ENCODE measurements at places on chromosomes 7 and 10. TPM values are rescaled to one million over a fixed set of nuclear protein-coding genes. Genes with fewer than 3 reads are reported as not detected.

DNA sequence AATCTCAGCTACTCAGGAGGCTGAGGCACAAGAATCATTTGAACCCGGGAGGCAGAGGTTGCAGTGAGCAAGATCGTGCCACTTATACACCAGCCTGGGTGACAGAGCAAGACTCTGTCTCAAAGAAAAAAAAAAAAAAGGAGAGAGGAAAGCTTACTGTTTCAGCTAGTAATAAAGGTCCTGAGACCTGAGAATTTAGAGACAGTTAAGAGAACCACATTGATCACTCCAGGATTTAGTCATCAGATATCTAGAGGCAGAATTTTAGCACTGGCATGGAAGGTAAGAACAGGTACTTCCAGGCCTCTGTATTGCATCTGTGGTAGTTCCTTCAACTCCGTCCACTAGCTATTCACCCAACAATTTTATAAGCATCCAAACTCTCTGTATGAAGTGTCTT, 7.8 kb downstream of the COG5 start:
- H3K27me3 ChIP-seq, result no peaks in the 10 kb centered on the region
- peaks cover 44% of the 10 kb centered on the region for H3K36me3 ChIP-seq
- H3K27ac ChIP-seq, result no peak overlapping the region
- no peaks in the 10 kb centered on the region for H3K4me1 ChIP-seq
- H3K4me3 ChIP-seq, result no peak overlapping the region

DNA sequence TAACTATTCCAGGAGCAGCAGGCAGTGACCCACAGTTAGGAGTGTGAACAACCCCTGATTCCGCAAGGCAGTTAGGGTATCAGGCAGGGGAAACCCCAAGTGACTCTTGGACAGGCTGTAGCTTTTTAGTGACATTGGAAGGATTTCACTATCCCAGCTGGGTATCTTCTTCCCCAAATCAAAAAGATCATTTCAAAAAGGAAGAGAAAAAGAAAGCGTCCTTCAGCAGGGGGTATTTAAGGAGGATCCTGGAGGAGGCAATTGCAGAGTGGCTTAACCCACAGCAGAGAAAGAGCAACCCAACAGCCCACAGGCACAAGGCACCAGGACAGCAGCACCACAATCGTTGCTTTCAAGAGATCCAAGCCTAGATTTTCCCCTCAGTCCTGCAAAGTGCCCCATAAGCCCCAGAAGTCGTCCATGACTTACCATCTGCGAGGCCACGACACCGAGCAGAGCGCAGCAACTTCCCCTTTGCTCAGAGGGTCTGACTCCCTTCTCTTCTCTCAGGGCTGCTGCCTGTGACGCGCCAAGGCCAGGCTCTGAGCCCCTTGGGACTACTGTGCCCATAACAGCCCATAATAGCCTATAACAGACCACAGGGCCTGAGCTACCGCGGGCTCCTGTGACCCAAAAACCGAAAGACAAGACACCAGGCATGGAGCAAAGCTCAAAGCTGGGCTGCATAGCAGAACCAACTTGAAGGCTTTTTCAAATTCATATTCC, 19.8 kb downstream of the PIK3AP1 start:
- DNase-seq, result no peak
- H3K4me1 ChIP-seq, result no peaks in the 10 kb centered on the region
- H3K36me3 ChIP-seq, result no peaks in the 10 kb centered on the region
- H3K4me3 ChIP-seq, result no peak overlapping the region
- no peak overlapping the region for H3K27ac ChIP-seq

DNA sequence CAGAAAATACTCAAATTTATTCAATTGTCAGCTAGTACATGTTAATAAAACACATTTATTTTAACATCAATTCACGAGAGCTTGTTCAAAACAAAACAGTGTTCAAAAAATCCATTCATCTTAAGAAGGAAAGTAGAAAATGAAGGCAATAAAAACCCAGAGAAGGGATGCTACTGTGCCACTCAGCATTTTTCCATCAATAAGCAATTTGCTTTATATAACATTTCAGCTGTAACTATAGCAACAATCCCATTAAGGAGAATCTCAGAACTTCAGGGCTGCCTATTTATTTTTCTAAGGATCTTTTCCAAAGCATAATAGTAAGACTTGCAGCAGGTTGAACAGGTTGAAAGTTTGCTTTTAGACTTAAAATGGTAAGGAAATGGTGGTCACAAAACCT, 190.5 kb downstream of the PCLO start:
- DNase-seq, result no peak
- H3K27ac ChIP-seq, result no peak overlapping the region
- H3K4me3 ChIP-seq, result no peak overlapping the region
- H3K4me1 ChIP-seq, result no peaks in the 10 kb centered on the region
- no peaks in the 10 kb centered on the region for H3K27me3 ChIP-seq

DNA sequence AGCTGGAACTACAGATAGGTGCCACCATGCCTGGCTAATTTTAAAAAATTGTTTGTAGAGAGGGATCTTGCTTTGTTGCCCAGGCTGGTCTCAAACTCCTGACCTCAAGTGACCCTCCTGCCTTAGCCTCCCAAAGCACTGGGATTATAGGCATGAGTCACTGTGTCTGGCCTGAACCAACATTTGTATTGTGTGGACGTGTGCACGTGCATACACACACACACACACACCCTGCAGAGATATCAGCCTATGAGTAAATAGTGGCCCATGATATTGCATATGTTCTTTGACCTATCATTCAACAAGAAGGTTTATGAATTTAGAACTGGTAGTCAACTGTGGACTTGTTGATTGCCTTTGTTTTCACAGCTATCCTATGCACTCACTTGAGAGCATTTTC, 161.6 kb downstream of the BAMBI start:
- H3K27ac ChIP-seq, result no peak overlapping the region
- no peaks in the 10 kb centered on the region for H3K27me3 ChIP-seq
- DNase-seq, result no peak
- no peak overlapping the region for H3K4me3 ChIP-seq

DNA sequence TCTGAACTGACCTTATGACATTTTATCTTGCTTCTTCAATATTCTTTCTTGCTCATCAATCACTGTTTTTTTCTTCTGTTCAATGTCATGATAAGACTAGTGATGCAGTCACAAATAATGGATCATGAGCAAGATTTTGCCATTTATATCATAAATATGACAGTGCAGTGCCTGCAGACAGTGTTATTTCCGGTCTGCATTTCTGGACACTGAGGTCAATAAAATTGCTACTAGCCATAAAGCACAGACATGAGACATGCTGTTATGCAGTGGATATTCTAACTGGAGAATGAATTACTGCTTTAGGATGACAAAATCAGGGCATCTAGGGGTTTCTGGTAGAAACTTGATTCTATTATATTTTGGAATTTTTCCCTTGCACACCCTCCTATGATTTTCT, 1509.7 kb upstream of the LRRTM3 start:
- peak overlapping the region; percentile 43 for H3K27ac ChIP-seq
- H3K4me3 ChIP-seq, result no peak overlapping the region
- no peaks in the 10 kb centered on the region for H3K36me3 ChIP-seq
- H3K27me3 ChIP-seq, result no peaks in the 10 kb centered on the region
- DNase-seq, result no peak
- no peaks in the 10 kb centered on the region for H3K4me1 ChIP-seq

- peaks cover 12% of the 10 kb centered on the region for H3K4me1 ChIP-seq
- H3K4me3 ChIP-seq, result no peak overlapping the region
- peak overlapping the region; percentile 84 for H3K27ac ChIP-seq
- H3K27me3 ChIP-seq, result no peaks in the 10 kb centered on the region
- DNase-seq, result no peak
Measured at GRCh38 chr10:21715531-21716195, 181.6 kb downstream of the MLLT10 start.

DNA sequence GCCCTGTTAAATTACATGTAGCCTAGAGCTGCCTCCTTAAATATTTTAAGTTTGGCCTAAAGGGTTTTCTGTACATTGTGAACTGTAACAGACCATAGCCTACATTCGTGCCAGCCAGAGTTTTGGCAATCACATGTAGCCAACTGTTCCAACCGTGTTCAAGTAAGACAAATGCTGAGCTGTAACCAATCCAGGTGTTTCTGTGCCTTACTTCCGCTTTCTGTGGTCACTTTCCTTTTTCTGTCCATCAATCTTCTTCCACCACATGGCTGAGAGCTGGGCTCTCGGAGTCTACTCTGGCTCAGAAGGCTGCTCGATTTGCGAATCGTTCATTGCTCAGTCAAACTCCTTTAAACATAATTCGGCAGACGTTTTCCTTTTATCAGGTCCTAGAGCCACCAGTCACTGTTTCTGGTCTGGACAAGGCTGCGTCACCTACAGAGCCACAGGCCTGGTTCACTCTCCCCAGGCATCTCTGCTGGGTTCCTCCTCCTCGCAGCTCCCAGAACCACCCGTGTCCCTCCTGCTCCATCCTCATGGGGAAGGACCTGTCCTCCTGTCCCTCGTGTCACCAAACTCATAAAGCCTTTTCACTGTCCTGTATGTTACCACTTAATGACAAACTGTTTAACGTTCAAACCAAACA, 158.0 kb upstream of the RHEB start:
- no peaks in the 10 kb centered on the region for H3K36me3 ChIP-seq
- H3K27me3 ChIP-seq, result no peaks in the 10 kb centered on the region
- H3K27ac ChIP-seq, result no peak overlapping the region
- H3K4me1 ChIP-seq, result no peaks in the 10 kb centered on the region
- H3K4me3 ChIP-seq, result no peak overlapping the region

DNA sequence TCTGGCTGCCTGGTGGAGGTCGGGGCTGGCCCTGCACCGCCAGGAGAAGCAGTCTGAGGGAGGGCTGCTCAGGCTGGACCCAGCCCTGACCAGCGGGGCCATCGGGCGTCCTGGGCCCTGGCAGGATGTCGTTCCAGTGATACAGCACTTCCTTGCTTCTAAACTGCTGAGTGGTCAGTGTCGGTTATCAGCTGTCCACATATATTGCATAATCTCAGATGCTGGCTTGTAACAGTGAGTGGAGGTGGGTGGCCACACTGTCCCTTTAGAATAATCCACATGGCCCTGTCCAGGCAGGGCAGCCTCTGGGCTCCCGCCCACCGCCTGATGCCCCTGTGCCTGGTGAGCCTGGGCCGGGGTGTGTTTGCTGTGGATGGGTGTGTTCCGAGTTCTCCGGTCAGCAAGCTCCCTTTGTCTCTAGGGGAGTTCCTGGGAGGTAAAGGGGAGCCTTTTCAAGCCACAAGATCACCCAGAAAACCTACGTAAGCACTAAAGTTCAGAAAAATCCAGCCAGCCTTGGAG, 86.1 kb downstream of the LHPP start:
- DNase-seq, result peak; percentile 67
- H3K27me3 ChIP-seq, result no peaks in the 10 kb centered on the region
- no peak overlapping the region for H3K4me3 ChIP-seq
- peaks cover 6% of the 10 kb centered on the region for H3K4me1 ChIP-seq
- H3K36me3 ChIP-seq, result no peaks in the 10 kb centered on the region

GRCh38 chr10:35019041-35020024, 70.8 kb downstream of the CUL2 start:
- H3K27me3 ChIP-seq, result no peaks in the 10 kb centered on the region
- DNase-seq, result no peak
- H3K27ac ChIP-seq, result no peak overlapping the region
- H3K36me3 ChIP-seq, result peaks cover 26% of the 10 kb centered on the region

DNA sequence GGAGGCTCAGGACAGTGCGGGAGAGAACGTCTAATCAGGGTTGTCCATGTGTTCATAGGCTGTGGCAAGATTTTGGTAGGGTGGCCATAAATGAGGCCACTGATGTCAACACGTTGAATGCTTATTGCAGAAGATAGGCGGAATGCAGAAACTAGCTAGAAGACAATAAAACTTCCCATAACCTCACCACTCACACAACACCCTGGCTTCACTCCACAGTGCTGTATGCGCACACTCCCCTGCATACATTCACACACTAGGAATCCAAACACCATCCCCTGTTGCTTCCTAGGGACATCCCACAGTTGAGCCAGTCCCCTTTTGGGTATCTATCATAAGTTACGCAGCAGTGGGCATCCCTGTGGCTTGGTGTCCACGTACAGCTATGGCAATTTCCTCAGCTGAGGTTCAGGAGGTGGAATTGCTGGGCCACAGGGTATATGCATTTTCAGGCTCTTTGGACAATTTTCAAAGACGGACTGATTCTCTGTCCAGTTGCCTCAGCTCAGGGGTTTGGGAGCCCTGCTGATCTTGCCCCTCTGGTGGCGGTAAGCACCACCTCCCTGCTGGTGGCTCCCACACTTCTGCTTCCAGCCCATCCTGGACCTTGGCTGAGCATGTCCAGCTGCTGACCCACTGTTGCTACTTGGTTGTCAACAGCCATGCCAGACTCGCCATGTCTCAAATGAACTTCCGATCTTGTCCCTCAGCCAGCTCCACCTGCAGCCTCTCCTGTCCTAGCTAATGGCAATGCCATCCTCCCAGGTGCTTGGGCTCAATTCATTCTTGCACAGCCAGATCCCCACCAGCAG, 36.4 kb downstream of the CDH23 start:
- no peak overlapping the region for H3K27ac ChIP-seq
- no peak overlapping the region for H3K4me3 ChIP-seq
- H3K36me3 ChIP-seq, result no peaks in the 10 kb centered on the region
- H3K4me1 ChIP-seq, result no peaks in the 10 kb centered on the region
- DNase-seq, result peak; percentile 7

GRCh38 chr10:21065621-21066248, 168.6 kb upstream of the NEBL start:
- H3K27ac ChIP-seq, result no peak overlapping the region
- peak; percentile 56 for DNase-seq
- no peak overlapping the region for H3K4me3 ChIP-seq
- no peaks in the 10 kb centered on the region for H3K36me3 ChIP-seq
- no peaks in the 10 kb centered on the region for H3K27me3 ChIP-seq

DNA sequence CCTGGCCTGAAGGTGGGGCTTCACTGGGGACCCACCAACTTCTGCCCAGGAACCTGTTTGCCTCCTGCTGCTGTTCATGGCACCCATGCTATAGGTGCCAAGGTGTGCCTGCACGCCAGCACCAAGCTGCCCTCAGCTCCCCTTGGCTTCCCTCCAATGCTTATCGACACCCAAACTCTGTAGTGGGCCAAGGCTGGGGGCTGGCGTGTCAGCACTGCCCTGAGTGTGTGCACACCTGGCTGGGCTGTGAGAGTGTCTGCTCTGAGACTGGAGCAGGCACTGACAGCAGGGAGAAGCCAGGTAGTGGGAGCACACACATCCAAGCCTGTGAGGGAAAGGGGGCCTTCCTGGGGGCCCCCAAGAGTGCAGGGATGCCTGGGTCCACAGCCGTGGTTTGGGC, 43.1 kb upstream of the TUBB8 start:
- no peak for DNase-seq
- H3K4me1 ChIP-seq, result peaks cover 9% of the 10 kb centered on the region
- no peaks in the 10 kb centered on the region for H3K27me3 ChIP-seq
- H3K4me3 ChIP-seq, result no peak overlapping the region
- H3K36me3 ChIP-seq, result no peaks in the 10 kb centered on the region

The SPACDR gene
- polyA plus RNA-seq, result 0.93 TPM

The ASB10 gene
- polyA plus RNA-seq, result not detected

The ITIH5 gene
- 0.05 TPM for polyA plus RNA-seq

The AKR1C4 gene
- not detected for polyA plus RNA-seq

The PLXNA4 gene
- polyA plus RNA-seq, result 3.0 TPM

The FAM25G gene
- not detected for polyA plus RNA-seq

The ARHGEF35 gene
- 0.02 TPM for polyA plus RNA-seq

The BBIP1 gene
- polyA plus RNA-seq, result 21.9 TPM

The ACSM6 gene
- not detected for polyA plus RNA-seq
